ENCODE measurements at places on chromosomes 12 and 14.

- no peak for DNase-seq
Observed at GRCh38 chr14:100129161-100129589, 30.3 kb downstream of the DEGS2 start.

DNA sequence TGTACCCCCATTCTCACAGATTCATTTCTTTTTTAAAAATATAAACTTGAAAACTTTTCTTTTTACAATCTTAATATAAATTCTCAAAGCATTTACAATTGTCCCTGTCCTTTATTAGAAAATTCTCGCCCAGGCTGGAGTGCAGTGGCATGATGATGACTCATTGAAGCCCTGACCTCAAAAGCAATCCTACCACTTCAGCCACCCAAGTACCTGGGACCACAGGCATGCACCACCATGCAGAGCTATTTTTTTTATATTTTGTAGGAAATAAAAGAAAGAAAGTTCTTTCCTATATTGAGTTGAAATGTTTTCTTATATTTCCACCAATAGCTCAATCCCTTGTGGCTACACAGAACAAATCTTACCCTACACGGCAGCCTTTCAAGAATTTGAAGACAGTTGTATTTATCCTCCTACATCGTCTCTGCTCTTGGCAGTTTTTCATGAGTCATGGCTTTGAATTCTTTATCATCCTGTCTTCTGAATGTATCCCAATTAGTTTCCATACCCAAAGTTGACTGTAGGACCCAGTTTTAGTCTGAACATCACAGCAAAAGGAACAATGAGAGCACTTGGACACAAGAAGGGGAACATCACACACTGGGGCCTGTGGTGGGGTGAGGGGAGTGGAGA, 52.4 kb downstream of the SYT1 start:
- DNase-seq = no peak

DNA sequence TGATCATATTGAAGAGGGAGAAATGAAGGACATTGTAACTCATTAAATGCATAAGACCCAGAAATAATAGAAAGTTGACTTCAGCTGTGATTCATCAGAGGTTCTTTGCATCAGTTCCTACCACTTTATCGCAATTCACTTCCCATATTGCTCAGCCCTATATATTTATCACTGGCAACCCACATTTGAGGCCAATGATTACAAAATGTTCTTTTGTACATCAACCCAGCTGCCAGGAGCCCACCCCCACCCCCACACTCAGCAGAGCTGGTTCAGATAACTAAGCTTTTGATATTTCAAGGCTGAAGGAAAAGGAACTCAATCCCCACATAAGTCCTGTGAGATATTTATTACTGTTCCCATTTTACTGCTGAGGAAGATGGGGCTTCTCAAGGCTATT, 51.2 kb upstream of the TMPO start:
- no peak for DNase-seq

DNA sequence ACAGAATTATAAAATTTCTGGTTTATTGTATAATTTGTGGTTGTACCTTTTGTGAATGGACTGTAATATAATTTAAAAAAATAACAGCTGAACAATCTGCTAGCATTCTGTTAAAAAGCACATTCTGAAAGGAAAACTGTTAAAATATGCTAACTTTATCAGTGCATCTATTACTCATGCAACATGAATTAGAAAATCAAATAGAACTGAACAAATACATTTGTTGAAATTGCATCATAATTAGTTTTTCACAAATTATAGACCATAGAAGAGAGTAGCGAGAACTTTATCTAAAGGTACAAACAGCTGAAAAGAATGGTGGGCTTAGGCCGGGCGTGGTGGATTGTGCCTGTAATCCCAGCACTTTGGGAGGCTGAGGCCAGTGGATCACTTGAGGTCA, 33.0 kb downstream of the PTPN21 start:
- DNase-seq = no peak

DNA sequence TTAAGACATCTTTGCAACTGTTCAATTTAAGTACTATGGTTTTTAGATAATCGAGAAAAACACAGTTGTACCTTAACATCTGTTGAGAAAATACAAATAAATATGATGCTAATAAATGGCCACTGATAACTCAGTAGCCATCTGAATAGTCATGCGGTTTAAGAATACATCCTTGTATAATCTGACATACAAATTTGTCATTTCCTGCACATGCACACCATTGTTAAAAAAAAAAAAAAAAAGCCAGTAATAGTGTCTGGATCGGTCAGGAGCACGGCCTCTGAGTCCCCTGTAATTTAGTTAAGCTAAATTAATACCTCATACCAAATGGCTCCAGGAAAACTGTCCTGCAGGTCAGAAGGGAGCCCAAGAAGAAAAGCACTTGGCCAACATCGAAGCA, 16.8 kb downstream of the RFC5 start:
- no peak for DNase-seq

GRCh38 chr12:131909081-131909751, 14.8 kb downstream of the ULK1 start:
- no peak for DNase-seq

DNA sequence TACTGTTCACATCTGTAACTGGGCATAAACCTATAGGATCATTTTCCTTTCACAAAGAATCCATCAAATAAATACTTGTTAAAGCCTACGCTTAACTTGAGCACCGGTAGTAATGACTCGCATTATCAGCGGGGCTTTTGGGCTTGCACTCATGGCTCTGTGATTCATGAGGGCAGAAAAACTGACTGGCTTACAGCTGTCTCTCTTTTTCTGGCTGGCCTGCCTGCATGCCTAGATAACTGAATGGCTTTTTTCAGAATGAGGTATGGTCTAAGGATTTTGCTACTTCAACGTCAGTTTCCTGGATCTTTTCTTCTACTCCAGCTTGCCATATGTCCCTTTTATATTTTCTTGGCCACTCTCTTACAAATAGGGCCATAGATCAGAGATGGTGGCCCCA, 531.1 kb downstream of the NRXN3 start:
- DNase-seq = no peak

- DNase-seq = no peak
Observed at GRCh38 chr14:98368221-98368620, 903.8 kb downstream of the BCL11B start.

- no peak for DNase-seq
Observed at GRCh38 chr12:9344541-9344940, 136.3 kb upstream of the PZP start.

DNA sequence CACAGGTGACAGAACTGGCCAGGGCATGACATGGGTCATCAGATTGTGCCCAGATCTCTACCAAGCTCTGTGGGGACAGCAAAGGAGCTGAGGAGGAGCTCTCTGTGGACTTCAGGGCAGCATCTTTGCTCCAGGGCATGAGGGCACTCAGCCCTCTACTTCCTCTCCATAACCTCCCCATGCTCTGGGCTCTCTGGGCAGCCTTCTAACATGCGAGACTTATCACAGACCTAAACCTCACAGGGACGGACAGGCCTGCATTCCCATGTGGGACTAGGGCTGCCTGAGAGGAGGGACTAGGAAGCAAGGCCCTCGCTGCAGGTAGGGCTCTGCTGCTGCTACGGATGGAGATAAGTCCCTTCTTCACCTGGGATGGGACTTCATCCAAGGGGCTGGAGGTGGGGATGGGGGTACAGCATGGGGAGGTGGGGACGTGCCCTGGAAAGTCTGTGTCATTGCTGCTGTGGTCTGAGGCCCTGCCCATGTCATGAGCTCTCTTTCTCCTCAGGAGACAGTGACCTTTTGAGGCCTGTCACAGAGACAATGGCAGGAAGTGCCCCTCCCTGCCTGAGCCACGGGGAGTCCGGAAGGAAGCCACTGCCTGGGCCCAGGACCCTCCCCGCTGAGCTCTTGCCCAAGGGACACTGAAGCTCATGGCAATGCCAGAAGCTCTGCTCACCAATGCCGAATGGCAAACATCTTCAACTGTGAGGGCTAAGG, 44.1 kb downstream of the PITPNM2 start:
- peak; percentile 69 for DNase-seq

GRCh38 chr12:39329018-39329417, 113.9 kb downstream of the KIF21A start:
- no peak for DNase-seq

GRCh38 chr12:121697093-121697698, 15.4 kb upstream of the TMEM120B start:
- no peak for DNase-seq

GRCh38 chr14:58947156-58947555, 241.3 kb upstream of the DAAM1 start:
- no peak for DNase-seq

DNA sequence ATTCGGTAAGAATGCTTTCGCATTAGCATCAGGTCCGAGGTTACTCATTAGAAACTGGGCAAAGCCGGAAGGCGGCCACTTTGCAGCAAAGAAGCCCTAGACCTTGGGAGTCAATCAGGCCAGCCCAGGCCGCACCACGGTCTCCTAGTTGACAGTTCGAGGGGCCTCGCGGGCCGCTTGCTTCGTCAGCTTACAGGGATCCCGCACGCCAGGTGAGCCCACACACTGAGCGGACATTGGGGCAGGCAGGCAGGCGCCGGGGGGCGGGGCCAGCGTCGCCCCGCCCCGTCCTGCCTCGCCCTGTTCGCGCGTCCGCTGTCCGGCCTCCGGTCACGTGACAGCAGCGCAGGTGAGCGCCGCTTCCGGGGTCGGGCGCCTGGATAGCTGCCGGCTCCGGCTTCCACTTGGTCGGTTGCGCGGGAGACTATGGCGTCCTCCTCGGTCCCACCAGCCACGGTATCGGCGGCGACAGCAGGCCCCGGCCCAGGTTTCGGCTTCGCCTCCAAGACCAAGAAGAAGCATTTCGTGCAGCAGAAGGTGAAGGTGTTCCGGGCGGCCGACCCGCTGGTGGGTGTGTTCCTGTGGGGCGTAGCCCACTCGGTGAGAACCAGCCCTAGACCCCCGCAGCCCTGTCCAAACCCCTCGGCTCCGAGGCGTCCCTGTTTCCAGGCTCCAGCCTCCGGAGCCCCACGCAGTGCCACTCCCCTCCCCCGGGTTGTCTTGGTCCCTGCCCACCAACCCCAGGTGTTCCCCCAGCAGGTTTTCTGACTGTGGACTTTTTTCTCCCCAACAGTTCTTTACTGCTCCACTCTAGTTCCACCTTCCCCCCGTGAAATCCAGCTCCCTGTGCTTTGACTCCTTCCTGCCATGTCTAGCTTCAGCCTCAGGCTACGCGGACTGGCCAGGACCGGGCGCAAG, at the start of gene PIP4K2C:
Gene PIP4K2C (plus strand): TSS at position 329 of the 918 bp plus-strand sequence. CDS start 98 bp downstream, at position 427.
- peak; percentile 83 for DNase-seq

DNA sequence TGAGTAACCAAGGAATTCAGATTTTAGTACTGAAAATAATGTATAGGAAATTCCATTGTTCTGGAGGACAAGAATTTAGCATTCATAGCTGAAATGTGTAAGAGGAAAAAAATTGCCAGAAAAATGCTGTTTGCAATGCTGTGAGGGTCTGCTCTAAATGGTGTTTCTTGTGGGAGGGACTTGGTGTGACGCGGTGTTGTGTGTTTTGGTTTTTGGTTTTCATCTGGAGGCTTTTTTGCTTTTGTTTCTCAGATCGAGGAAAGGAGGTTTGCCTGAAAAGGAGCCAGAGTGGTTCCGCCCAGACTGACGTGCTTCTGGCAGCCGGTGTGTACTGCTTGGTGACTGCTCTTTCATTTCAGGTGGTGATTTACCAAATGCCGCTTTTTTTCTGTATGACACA, 211.8 kb upstream of the HMGA2 start:
- no peak for DNase-seq

DNA sequence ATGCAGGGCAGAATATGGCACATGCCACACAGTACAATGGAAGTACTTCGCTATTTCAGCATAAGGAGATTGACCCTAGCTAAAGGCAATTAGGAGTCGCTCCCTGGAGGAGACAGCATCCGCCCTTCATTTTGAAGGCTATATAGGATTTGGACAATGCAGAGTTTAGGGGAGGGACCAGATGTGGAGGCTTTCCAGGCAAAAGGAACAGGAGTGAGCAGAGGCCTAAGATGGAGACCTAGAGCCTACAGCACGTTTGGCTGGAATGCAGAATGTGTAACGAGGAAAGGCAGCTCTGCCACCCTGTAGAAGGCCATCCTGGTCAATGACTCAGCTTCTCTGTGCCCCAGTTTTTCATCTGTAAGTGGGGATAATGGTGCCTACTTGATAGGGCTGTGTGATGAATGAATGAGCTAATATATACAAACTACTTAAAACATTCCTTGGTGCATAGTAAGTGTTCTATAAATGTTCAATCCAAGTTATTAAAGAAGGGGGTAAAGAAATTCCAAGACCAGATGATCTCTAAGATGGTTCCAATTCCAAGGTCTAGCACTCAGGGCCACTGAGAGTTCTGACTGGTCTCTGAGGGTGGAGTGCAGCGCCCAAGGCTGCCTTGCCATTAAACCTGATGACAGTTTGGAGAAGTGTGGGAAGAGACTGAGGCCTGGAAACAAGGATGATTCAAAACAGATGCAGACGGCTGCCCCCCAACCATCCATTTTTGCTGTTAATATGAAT, 54.3 kb upstream of the FRMD6 start:
- DNase-seq = no peak

DNA sequence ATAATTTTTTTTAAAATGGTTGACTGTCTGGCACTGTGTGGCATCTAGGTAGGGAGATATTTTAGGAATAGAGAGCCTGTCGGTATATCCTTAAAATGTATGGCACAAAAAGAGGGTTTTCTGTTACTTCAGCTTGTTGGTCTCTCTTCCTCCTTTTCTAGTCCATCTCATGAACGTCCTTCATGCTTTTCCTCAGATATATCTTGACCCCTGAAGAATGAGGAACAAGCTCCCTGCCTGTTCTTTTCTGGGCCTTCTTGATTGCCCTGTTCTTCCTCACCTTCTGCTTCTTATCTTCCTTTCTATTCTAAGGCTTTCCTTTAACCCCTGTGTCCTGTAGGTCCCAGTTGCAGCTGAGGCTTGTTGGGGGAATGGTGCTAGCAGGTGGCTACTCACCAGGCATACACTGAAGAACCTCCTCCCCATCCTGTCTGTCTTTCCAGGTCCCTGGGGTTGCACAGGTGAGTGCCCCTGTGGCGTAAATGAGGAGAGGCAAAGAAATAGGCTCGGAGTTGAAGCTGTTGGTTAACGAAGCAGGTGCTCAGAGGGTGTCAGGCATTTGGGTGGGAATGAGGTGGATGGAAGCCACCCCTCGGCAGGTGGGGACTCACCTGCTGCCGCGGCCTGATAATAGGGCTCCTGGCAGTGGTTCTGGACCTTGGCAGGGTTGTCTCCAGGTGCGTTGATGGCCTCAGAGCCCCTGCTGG, 7.2 kb upstream of the C1R start:
- DNase-seq = no peak

- no peak for DNase-seq
Observed at GRCh38 chr12:119019166-119019565, 37.8 kb downstream of the SRRM4 start.

DNA sequence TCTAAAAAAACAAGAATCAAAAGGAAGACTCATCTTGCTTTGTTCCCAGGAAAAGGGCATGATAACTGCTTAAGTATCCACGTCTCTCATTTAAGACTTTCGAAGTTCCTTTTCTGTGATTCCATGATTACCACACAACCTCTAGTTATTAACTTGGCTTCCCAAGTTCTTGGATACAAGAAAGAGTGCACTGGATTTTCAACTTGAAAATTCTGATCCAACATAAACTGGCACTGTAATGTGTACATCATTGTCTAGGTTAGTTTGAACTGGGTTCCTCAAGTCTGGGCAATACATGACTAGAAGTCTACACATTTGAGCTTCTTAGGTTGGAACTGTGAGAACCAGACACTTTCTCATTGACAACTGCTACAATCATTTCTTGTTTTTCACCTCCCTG, 1.6 kb downstream of the KLHL28 start:
- no peak for DNase-seq
